HCT116 (cell line): ENCODE measurements at places on chromosomes 5 and 9.

GRCh38 chr5:1029282-1029944 lies 20.8 kb downstream of the NKD2 start:
- H3K4me1 ChIP-seq = no peaks in the 10 kb centered on the region
- no peaks in the 10 kb centered on the region for H3K36me3 ChIP-seq
- DNase-seq = no peak
- H3K27ac ChIP-seq = no peak overlapping the region

GRCh38 chr5:106530150-106530549 lies 1140.6 kb downstream of the EFNA5 start:
- no peak overlapping the region for H3K27ac ChIP-seq
- no peaks in the 10 kb centered on the region for H3K36me3 ChIP-seq
- no peaks in the 10 kb centered on the region for H3K27me3 ChIP-seq
- DNase-seq = no peak
- H3K4me1 ChIP-seq = no peaks in the 10 kb centered on the region
- H3K4me3 ChIP-seq = no peak overlapping the region

- H3K36me3 ChIP-seq = peaks cover 5% of the 10 kb centered on the region; the same call in 1 of the 2 replicates
- H3K27ac ChIP-seq = peak overlapping the region; percentile 32; the same call in 1 of the 2 replicates
- no peak for DNase-seq
- H3K4me1 ChIP-seq = peaks cover 44% of the 10 kb centered on the region
Observed at GRCh38 chr9:129146441-129146941, 31.6 kb downstream of the IER5L start.

DNA sequence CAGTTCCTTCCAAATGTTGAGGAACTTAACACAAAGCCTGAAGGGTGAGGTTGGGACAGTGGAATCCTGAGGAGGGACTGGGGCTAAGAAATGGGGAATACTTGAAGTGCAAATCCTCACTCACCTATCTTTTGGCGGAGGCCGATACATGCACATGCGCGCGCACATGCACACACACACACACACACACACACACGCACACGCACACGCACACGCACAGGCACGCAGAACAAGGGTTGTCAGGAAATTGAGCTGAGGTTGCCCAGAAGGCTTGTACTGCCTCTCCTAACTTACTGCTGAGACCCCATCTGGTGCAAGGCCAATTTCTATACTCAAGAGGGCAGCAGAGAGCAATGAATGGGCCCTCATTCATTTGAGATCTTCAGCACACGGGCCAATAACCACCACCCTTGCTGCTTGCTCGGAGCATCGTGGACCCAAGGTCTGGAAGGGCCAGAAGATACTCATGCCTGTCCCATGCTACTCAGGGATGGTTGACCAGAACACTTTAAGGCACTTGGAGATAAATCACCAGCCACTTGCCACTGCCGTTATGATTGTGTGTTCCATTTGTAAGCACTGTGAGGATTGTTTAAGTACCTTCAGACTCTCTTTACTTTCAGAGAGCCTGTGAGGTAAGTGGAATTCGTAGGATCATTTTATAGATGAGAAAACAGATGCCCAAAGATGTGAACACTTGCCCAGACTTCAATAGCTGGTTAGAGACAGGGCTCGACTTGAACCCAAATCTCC lies 21.5 kb downstream of the BTF3 start:
- no peak overlapping the region for H3K27ac ChIP-seq
- peak overlapping the region; percentile 17; the same call in 1 of the 2 replicates for H3K4me3 ChIP-seq
- H3K36me3 ChIP-seq = no peaks in the 10 kb centered on the region
- no peaks in the 10 kb centered on the region for H3K27me3 ChIP-seq
- DNase-seq = peak; percentile 85
- peaks cover 10% of the 10 kb centered on the region; the same call in 1 of the 2 replicates for H3K4me1 ChIP-seq

DNA sequence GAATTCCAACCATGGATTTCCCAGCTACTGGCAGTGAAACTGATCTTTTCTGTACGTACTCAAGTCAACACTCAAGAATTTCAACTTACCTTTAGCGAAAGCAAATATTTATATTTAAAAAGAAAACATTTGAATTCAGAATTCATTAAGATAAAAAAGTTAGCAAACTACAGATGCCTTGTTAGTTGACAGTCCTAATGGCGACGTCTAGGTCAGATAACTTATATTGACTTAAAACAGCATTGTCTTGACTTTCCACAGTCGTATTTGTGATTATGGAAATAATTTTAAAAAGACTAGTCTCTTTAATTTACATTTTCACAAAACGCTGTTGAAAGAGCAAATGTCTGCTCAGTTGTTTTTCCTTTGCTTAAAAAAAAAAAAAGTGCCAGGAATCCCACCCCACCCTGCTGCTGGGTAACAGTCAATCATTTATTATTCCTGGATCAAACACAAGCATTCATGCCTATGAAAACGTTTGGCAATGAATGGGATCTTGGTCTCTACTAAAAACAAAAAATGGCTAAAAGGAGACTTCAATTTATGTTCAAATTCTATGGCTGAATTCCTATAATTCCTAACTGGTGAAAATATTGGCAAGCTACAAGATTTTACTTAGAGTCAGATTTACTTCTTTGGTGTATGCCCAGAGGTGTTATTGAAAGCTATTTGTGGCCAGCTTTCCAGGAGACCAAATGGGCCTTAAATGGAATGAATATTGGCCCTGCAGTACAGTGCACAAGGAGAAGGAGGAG lies 22.0 kb downstream of the OR2S2 start:
- H3K4me1 ChIP-seq = no peaks in the 10 kb centered on the region
- no peak overlapping the region for H3K27ac ChIP-seq

DNA sequence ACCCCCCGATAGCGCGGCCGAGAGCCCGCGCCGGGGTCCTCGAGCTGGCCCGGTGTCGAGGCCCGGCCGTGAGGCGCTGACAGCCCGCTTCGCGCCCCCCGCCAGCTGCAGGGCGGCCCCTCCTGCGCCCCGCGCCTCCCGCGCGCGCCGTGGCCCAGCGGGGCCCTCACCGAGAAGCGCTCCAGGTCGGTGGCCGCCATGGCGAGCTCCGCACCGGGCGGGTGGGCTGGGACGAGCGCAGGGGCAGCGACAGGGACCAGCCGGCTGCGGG lies 166 bp downstream of the SEPTIN8 start:
- no peaks in the 10 kb centered on the region for H3K36me3 ChIP-seq
- peak overlapping the region; percentile 55 for H3K27ac ChIP-seq
- H3K4me1 ChIP-seq = peaks cover 8% of the 10 kb centered on the region
- no peaks in the 10 kb centered on the region for H3K27me3 ChIP-seq
- no peak for DNase-seq
- H3K4me3 ChIP-seq = peak overlapping the region; percentile 71

DNA sequence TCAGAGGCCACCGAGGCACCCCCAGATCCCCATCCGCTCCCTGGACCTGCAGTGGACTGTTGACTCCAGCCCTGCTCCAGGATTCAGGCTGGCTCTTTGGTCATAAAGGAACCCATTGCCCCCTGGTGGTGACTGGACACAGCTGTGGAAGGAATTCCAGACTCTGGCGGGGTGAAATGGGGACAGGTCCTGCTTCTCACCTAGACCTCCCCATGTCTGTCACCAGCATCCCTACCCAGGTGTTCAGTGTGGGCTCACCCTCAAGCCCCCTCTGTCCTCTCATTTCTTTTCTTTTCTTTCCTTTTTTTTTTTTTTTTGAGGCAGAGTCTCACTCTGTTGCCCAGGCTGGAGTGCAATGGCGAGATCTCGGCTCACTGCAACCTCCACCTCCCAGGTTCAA lies 25.5 kb upstream of the STXBP1 start:
- no peak for DNase-seq
- H3K27ac ChIP-seq = no peak overlapping the region
- H3K27me3 ChIP-seq = no peaks in the 10 kb centered on the region
- no peak overlapping the region for H3K4me3 ChIP-seq
- peaks cover 24% of the 10 kb centered on the region for H3K4me1 ChIP-seq
- no peaks in the 10 kb centered on the region for H3K36me3 ChIP-seq

DNA sequence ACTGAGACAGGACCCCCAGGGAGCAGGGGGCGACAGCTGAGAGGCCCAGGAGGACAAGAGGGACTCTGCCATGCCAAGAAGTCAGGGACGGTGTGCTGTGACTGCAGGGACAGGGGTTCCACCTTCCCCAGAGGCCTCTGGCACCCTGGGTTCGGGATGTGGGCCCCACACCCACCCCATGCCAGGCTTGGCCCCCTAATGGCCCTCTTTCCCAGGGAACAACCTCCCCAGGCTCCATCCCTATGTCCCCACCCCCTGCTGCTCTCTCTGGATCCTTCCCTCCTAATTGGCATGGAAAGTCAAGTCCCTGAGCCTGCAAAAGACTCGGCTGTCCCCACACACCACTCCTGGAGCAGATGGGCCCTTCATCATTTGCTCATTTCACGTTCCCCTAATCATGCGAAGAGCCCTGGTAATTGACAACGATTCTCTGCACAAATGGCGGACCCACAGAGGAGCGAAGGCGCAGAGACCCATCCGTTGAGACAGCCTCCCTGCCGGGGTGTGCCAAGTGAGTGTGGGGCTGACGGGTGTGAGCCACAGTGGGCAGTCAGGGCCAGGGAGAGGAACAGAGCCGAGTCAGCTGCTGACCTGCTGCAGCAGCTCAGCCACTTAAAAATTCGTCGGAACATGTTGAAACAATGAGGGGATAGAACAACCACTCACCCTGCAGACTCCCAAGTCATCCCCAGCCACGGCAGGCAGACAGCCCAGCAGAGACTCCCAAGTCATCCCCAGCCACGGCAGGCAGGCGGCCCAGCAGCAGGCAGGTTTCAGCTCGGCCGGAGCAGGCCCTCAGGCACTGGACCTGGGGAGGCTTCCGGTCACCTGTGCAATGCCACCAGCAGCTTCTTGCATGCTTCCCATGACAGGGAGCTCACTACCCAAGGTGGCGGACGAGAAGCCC lies 109.0 kb downstream of the VAV2 start:
- H3K27ac ChIP-seq = no peak overlapping the region
- DNase-seq = no peak
- H3K4me1 ChIP-seq = peaks cover 18% of the 10 kb centered on the region; the same call in 1 of the 2 replicates
- no peaks in the 10 kb centered on the region for H3K27me3 ChIP-seq
- no peaks in the 10 kb centered on the region for H3K36me3 ChIP-seq
- H3K4me3 ChIP-seq = no peak overlapping the region

GRCh38 chr5:54541823-54542783 lies 24.5 kb downstream of the SNX18 start:
- H3K36me3 ChIP-seq = no peaks in the 10 kb centered on the region
- peaks cover 5% of the 10 kb centered on the region; the same call in 1 of the 2 replicates for H3K4me1 ChIP-seq
- H3K4me3 ChIP-seq = no peak overlapping the region
- H3K27me3 ChIP-seq = no peaks in the 10 kb centered on the region

DNA sequence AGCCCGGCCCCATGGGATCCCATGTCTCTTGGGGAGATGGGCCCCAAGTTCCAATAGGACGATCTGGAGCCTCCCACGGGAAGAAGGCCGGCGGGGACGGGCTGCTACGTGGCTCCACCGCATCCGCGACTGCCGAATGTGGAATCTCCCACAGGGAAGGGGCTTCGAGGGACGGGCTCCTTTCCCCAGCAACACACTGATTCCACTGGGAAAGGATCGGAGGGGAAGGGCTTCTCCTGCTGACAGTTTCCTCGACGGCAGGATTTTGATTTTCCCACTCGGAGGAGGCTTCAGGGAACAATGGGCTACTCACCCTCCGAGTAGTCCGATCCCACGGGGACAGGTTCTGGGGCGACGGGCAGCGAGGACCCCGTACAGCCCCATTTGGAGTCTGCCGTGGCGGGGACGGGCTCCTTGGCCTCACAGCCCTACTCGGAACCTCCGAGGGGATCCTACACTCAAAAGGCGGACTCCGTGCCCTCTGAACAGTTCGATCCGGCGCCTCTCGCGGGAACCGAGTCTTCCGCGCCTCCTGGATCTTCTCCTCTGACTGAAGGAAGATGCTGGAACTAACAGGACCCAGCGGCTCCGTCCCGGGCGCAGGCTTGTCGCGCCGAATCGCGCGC lies 1.3 kb downstream of the PROB1 start:
- no peaks in the 10 kb centered on the region for H3K27me3 ChIP-seq
- peak overlapping the region; percentile 82 for H3K27ac ChIP-seq
- DNase-seq = no peak
- peaks cover 52% of the 10 kb centered on the region for H3K4me1 ChIP-seq

GRCh38 chr5:135114759-135115158 lies 80.7 kb upstream of the PITX1 start:
- no peak overlapping the region for H3K27ac ChIP-seq
- no peak for DNase-seq
- H3K4me1 ChIP-seq = no peaks in the 10 kb centered on the region
- no peak overlapping the region for H3K4me3 ChIP-seq
